RCC 7860 (cell line): ENCODE measurements at places on chromosomes 2 and 18.
A peak's percentile ranks its signal among the peaks of the same experiment; 100 is the strongest.

GRCh38 chr2:85785027-85785822 lies 31.4 kb downstream of the ATOH8 start:
- peak; percentile 64 for DNase-seq

- DNase-seq, result no peak
These were observed 96.8 kb downstream of the POLE4 start for GRCh38 chr2:75055142-75055819.

DNA sequence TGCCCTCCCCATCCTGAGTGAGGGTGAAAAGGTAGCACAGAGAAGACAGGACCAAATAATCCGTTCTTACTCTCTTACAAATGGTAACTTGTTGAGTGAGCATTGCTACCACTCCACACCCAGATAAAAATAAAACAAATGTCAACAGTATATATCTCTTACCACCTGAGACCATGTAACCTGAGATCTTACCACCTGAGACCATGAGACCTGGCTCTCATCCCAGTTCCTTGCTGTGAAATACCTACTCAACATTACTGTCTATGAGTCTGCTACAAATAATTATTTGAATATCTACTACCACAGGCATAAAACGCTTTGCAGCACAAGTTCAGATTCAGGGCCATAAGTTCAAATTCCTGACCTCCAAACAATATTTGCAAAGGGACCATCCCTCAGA lies 234.7 kb downstream of the C1D start:
- no peak for DNase-seq

DNA sequence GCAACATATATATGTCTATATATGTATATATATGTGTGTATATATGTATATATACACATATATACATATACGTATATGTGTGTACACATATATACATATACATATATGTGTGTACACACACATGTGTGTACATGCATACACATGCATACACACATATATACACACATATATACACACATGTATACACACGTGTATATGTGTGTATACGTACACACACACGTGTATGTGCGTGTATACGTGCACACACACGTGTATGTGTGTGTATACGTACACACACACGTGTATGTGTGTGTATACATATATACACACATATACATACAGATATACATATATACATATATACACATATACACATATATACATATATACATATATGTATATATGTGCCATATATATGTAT lies 89.4 kb downstream of the SPHKAP start:
- DNase-seq, result no peak

DNA sequence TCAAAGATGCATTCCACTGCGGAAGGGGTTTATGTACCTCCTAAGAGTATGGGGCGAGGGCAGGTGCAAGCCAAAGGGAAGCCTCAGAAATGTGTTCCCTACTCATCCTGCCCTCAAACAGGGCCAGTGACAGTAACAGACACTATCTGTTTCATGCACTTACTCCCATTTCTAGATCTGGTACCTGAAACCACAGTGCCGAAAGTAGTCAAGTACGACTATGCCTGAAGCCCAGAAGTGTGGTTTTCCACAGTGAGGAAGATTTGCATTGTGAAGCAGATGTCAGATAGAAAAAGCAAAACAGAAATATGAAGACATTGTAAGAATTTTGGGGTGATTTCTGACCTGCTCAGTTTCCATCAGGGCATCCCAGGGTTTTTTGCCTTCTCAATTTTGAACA lies 748.7 kb downstream of the RNF144A start:
- DNase-seq, result no peak

- DNase-seq, result peak; percentile 66
These were observed 2.4 kb upstream of the INHBB start for GRCh38 chr2:120343433-120344105.

DNA sequence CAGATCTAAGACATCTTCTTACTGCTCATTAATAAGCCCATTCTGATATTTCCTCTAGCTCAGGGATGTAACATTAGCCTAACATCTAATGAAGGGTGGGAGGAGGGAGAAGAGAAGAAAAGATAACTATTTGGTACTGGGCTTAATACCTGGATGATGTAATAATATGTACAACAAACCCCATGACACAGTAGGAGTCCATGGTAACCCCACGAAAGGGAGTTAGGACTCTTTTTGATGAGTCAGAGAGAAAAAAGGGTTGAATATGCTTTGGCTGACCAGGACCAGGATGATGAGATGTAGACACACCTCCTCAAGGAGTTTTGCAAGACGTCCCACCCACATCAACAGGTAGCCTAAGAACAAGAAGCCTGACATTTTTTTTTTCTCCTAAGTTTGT lies 34.4 kb upstream of the DLX2 start:
- no peak for DNase-seq

DNA sequence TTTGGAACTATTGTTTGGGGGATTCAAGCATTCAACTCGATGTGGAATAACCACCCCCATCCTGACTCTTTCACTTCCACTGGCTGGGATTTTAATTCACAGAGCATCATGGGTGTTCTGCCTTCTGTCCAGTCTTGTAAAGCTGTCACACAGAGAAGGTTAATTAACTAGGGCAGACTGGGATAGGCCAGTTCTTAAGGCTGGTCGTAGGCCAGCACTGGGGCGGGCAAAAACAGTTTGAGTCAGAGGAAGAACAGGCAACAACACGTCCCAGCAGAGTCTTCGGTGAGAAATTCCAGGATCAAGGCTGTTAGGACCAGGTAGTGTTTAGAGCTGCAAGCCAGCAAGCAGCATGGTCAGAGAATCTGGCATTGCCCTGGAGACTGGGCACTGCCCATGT lies 4.0 kb upstream of the RNF152 start:
- DNase-seq, result no peak

DNA sequence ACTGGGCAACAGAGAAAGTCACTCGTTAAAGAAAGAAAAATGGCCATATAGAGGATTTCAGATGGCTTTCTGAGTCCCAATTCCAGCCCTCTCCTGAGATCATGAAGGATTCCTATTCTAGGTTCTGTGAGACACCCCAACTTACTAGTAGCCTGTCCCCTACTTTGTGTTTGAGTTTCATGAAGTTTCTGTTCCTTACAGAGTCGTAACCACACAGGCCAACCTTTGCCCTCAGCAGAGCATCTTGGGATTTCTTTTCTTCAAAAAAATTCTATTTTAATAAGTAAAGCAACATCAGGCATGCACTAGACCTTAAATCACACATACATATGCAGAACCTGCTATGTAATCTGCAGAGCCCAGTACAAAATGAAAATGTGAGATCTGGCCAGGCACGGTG lies 30.4 kb downstream of the TMEM247 start:
- no peak for DNase-seq

DNA sequence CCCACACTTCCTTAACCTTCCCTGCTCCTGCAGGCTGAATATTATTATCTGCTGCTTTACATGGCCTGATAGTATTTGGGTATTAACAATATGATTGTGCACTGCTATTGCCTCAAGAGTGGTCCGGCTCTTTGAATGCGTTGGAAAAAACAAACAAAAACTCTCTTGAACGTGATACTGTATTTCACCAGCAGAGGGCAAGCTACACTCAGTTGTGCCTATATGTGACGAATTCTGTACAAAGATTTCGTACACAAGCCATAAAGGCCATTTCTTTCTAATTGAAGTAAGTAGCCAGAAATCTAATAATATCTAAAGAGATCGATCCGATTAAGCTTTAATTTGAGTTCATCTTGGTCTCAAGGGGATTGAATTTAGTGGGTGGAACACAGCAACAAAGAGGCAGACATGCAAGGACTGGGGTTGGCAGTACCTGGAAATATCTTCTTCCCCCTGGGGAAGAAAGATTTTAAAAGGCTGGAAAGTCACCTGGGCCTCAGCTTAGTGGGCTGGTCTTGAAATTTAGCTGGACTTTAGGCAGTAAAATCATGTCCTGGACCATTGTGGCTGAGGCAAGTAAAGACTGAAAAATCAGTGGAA lies 49.3 kb upstream of the RAB6D start:
- DNase-seq, result peak; percentile 37

DNA sequence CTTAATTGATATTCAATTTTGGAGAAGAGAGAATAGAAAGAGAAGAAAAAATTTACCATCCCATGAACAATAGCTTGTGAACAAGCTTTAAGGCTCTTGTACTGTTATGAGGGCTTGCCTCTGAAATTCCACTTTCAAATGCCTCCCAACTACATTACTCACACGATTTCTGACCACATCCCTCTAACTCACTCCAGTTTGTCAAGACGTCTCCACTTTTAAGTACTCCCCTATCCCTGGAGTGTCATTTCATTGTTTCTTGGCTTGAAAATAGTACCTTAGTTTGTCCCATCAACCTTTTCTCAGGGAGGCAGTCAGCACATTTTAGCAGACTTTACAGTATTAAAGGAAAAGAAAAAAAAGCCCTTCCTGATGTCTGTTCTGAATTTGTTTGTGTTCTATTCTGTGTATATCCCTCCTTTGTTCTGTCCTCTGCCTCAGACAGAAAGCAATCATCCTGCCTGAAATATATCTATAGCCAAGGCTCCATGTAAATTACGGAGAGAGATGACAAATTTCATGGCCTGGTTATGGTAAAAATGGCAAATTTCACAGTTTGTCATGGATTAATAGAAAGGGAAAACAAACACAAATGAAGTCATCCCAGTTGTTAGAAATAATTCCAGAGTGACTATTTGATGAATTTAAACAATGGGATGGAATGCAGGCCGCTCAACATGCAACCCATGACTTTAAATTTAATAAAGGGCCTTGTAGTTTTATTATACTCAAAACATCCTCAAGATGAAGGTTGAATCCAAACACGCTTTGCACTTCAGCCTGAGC lies 228.8 kb downstream of the ETAA1 start:
- peak; percentile 23 for DNase-seq

- DNase-seq, result no peak
These were observed 29.1 kb downstream of the AFG3L2 start for GRCh38 chr18:12347895-12348294.

- no peak for DNase-seq
These were observed 182.1 kb upstream of the ZEB2 start for GRCh38 chr2:144702051-144702450.

GRCh38 chr2:173119069-173119807 lies 43.6 kb downstream of the MAP3K20 start:
- no peak for DNase-seq

DNA sequence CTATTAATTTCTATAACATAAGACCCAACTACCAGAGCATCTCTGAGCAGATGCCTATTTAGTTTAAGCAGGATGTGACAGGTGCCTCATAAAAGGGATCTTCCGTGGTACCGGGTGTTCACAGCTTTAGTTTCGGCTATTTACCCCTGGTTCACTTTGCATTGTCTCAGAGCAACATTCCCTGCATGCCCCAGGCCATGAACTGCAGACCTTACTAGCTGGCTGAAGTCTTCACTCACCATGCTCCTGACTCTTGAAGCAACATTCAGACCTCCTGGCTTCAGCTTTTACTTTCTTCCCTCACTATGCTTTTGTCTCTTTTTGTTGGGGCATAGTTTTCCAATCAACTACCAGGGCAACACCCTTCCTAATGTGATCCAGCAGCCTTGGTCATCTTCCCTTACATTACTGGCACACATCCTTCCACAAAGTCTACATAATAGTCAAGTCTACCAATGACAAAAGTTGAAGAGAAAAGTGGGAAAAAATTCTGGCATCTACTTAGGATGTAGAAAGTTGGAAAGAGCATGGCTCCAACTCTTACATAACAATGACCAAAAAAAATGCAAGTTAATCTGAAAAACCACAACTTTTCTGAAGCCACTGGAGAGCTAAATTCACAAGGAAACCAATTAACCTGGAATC lies 99.2 kb downstream of the SESTD1 start:
- no peak for DNase-seq

GRCh38 chr2:218999881-219000568 lies 6.8 kb upstream of the CRYBA2 start:
- DNase-seq, result no peak

- DNase-seq, result no peak
These were observed 2.4 kb upstream of the POU3F3 start for GRCh38 chr2:104851291-104852089.

GRCh38 chr2:15818318-15818753 lies 122.0 kb upstream of the MYCN start:
- no peak for DNase-seq

DNA sequence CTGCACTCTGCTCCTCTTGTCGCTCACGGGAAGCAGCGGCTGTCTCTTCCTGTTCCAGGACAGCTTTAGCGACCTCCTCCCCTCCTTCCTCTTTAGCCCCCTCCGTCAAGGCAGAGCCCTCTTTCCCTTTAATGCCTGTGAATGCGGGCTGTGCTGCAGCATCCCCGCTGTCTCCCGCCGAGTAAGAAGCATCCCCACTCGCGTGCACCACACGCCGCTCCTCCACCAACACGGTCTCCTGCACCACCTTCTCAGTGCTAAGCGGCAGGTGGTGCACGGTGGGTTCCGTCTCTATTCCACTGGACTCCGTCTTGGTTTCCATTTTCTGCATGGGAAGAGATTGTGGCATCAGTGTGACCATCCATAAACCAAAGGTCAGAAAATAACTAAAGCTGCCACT lies 101.6 kb upstream of the ZBTB14 start:
- no peak for DNase-seq

DNA sequence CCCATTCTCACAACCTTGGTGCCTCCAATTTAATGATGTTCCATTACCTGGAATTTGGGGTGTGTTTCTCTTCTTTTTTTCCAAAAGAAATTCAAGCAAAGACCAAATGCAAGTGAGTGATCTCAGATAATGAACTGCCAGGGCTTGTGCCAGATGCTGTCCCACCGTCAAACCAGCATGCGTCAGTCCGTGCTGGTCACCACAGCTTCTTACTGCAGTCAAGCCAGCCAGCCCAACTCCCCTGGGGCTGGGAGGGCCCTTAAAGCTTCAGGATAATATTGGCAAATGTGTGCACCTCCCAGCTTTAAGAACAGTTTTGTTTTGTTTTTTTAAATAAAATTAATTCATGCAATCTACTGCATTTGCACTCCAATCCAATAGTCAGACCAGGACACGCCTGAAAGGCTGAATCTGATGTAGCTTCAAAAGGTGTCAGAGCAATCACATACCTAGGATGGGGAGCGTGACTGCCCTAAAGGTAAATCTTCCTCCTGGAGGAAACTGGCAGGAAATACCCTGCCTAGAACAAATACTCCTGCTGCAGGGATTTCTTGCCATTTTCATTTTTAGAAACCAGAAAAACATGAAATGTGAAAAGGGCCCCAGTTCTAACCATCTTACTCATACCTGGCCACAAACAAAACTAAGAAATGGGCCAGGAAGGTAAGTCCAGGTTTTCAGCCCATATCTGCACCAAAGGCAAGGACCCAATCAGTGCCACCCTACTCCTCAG lies 26.8 kb upstream of the SP3 start:
- no peak for DNase-seq

DNA sequence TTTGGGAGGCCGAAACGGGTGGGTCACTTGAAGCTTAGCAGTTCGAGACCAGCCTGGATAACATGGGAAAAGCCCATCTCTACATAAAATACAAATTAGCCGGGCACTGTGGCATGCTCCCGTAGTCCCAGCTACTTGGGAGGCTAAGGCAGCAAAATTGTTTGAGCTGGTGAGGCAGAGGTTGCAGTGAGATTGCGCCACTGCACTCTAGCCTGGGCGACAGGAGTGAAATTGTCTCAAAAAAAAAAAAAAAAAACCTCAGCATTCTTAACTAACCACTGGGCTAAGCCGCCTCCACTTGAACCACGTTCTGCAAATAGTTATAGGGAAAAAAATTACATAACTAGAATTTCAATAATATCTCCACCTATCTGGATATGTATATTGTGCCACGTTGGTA lies 2.3 kb downstream of the FOXI3 start:
- no peak for DNase-seq
